ENCODE measurements at places on chromosomes 7 and 10.

- DNase-seq: no peak
These were observed 26.9 kb downstream of the BLVRA start for GRCh38 chr7:43785420-43785819.

DNA sequence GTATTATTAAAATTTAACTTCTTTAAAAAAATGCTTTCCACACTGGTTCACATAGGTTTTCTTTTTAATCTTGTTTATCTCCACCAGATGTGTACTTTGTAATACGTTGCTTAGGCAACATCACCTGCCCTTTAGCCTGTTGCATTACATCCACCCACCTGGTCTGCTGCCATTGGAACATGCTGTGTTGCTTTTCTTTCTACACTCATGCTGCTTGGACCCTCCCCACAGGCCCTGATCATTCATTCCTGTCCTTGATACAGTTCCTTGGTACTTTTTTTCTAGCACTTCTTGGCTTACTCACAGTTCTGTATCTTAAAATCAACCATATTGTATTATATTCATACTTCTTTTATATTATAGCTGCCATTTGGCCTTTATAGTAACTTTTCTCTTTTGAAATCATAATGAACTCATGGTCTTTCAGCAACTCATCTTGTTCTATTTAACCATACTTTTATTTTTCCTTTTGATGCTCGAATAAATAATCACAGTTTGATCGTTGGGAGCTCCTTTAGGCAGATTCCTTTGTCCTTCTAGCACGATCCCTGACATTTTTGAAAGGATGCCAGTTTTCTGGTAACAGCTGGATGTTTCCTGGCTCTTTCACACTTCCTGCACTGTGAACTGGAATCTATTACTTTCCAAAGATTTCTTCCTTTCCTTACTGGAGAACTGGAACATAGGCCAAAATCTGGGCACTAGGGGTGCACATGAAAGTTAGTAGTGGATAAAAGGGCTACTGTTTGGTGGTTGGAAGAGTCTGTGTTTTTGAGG, 125.1 kb downstream of the CDK14 start:
- DNase-seq: no peak

GRCh38 chr10:71502190-71502589, 105.5 kb downstream of the CDH23 start:
- no peak for DNase-seq

- no peak for DNase-seq
These were observed 832 bp downstream of the PDLIM1 start for GRCh38 chr10:95289921-95290421.

- no peak for DNase-seq
These were observed 45.8 kb downstream of the GLCCI1 start for GRCh38 chr7:8014399-8014798.

GRCh38 chr10:124233546-124234138, 140.2 kb upstream of the CHST15 start:
- no peak for DNase-seq

GRCh38 chr7:70571961-70572360, 560.0 kb upstream of the GALNT17 start:
- DNase-seq: peak; percentile 28

- DNase-seq: no peak
These were observed 195.7 kb downstream of the TSPAN12 start for GRCh38 chr7:120662291-120662690.

GRCh38 chr10:15169555-15170401, 1.3 kb upstream of the NMT2 start:
- no peak for DNase-seq

DNA sequence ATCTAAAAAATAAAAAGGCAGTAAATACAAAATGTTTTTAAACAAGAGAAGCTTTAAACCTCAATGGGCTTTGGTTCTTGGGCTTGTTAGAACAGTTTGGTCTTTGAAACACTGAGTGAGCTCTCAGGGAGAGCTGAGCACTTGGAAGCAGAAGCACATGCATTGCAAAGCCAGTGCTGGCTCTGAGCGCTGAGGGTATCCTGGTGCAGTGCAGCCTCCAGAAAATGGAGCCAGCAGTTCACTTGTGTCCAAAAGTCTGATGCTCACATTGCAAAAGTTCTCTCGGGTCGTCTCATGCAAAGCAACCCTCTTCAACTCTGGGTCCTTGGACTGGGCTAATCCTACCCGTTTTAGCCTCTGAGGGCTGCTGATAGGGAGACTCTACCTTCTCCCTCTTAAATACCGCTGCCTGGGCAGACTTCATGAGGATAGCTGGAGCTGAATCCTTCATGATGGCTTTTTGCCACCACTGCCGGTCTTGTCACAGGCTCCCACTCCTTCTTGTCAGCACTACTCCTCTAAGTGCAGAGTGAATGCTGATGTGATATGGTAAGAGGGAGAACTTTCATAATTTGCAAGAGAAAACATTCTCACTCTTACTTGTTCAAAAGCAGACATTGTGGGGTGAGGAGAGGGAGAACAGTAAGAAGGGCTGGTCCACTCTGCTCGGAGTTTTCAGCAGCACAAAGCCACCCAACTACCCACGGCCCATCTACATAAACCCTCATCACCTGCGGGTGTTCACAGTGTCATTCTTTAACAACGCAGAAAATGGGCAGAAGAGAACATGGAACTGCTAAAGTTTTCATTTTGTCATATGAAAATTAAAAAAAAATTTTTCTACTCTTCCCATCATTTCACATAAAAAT, 42.2 kb upstream of the BMPER start:
- peak; percentile 24 for DNase-seq

GRCh38 chr7:26293569-26294308, 2.1 kb downstream of the SNX10 start:
- no peak for DNase-seq

GRCh38 chr10:115996031-115996430, 277.0 kb downstream of the GFRA1 start:
- DNase-seq: no peak

DNA sequence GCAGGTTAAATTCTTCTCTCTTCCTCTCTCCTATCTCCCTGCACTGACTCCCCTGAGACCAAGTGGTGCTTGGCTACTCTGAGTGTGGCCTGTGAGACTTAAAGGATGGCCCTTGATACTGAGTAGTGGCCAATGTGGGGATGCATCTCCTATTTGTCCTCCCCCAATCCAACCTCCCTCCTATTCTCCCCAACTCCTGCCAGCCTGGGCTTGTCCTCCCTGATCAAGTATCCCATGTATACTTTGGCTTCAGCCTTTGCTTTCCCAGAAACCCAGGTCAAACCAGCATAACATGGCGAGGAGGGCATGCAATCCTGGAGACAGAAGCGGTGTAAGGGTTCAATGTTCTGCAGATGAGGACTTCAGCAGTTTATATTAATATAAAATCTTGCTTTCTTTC, 77.9 kb upstream of the GRB10 start:
- DNase-seq: no peak

DNA sequence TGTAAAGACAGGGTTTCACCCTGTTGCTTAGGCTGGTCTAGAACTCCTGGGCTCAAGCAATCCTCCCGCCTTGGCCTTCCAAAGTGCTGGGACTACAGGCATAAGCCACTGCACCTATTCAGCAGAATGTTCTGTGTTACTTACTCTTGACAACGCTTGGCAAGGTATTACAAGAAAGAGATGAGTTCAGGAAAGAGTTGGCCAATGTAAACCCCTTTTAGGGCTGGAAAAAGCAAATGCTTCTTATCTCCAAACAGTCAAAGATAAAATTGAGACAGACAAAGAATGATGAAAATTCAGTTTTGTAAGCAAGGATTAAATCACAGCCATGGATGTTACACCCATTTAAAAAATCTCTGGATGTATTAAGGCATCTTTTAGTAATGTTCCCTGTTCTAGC, 114.0 kb upstream of the PODXL start:
- DNase-seq: no peak

DNA sequence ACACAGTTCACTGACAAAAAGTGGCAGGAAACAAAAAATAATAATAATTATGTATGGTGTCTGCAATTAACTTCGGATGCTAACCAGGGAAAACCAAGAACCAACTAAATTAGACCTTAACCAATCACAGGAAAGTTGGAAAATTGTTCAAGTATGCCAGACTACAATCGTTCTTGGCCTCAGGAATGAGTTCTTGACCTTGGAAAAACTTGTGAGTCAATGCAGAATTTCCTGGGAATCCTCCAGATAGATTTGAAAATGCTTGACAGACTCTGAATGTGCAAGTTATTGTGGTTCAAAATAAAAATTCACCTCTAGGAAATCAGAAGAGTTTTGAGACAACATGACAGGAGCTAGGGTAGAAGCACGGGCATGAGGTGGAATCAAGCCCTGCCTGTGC, 171.5 kb downstream of the C7orf25 start:
- no peak for DNase-seq
